ENCODE measurements at places on chromosomes 3 and 15.

GRCh38 chr3:72185549-72186399 is 400.8 kb upstream of the PROK2 start:
- DNase-seq = peak; percentile 68

DNA sequence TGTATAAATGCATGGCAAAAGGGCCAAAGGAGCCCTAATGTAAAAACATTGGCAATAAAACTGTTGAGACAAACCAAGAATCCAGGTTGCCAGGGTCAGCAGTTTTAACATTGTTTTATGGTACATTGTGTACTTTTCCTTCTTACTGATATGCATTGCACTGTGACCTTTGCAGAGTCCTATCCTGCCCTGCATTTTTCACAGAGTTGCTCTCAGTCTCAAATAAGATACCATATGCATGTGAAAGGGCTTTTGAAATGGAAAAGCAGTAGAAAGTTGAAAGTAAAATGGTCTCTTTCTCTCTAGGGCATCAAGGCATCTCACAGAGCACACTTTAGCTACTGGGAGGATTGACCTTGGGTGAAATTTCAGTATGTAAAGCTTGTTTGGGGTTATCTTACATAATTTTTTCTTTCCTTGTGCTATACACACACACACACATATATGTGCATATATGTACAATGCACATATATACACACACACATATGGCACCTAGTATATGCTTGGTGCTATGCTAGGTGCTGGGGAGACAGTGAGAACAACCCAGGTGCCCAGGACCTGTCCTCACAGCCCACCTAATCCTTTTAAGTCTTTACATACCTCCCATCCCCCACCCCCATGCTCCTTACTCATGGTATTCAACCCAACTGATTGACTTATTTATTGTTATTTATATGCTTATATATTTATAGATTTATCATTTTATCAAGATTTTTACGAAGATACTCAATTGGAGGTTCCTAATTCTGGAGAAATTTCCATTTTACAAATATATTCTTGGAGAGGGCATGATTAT is 1.2 kb upstream of the PPP2R3A start:
- no peak for DNase-seq

DNA sequence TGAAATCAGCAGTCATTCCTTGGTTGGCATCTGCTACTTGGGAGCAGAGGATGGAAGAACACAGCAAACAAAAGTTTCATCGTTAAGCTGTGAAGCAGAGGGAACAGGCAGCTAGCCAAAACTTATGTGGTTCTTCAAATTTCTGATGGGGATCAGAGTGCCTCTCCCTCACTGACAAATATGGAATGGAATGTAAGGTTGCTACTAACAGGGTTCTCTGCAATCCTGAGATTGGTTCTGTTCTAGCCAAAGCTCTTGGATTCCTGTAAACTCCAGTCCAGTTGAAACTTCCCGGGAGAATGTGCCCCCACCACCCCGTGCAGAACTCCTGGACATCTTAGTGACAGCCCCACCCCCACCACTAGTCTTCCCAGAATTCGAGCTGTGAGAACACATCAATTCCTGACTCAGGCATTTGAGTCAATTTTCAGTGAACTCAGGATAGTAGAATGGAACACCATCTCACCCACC is 55.9 kb upstream of the PHLDB2 start:
- peak; percentile 97 for DNase-seq

GRCh38 chr3:58333206-58334012 is 717 bp downstream of the PXK start:
- DNase-seq = peak; percentile 51

- no peak for DNase-seq
These were observed 19.0 kb downstream of the MAPK6 start for GRCh38 chr15:52037889-52038505.

DNA sequence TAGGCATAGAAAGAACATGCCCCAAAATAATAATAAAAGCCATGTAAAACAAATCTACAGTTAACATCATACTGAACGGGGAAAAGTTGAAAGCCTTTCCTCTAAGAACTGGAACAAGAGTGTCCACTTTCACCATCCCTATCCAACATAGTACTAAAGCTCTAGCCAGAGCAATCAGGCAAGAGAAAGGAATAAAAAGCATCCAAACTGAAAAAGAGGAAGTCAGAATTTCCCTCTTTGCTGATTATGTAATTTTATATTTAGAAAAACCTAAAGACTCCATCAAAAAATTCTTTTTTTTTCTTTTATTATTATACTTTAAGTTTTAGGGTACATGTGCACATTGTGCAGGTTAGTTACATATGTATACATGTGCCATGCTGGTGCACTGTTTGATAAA is 661.6 kb upstream of the CBLB start:
- no peak for DNase-seq

DNA sequence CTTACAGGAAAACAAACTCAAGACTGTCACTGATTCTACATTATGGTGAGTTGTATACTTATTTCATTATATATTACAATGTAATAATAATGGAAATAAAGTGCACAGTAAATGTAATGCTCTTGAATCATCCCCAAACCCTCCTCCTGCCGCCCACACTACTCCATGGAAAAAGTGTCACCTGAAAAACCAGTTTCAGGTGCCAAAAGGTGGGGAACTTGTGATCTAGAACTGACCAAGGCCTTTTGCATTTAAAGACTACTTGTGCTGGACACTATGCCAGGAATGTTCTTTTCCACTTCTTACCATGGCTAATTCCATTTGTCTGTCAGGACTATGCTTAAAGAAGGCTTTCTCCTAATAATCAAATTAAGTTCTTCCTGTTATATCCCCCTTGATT is 32.3 kb downstream of the ROBO2 start:
- no peak for DNase-seq

DNA sequence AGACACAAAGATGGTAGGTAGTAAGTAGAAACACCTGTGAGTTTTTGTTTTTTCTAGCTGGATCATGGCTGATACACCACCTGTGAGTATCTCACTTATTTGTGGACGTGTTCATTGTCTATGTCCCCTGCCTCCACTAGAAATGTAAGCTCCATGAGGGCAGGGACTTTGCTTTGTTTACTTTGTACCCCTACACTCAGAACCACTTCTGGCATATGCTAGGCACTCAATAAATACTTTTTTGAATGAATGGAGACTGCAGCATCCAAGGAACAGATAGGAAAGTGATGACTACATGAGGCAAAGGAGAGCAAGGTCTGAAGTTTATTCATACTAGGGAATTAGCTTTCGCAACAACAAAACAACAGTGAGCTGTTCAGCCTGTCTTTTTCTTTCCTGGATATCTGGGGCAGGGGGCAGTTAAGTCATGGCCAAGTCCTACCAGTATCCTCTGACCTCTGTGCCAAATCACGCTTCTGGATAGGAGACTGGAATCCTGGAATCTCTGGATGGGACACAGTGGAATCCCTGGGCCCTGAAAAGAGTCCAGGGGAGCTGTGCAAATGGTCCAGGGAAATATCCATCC is 11.6 kb upstream of the EPB42 start:
- peak; percentile 11 for DNase-seq

GRCh38 chr15:29799859-29800258 is 22.4 kb downstream of the TJP1 start:
- DNase-seq = no peak

GRCh38 chr3:153429821-153430220 is 267.8 kb downstream of the RAP2B start:
- DNase-seq = no peak

DNA sequence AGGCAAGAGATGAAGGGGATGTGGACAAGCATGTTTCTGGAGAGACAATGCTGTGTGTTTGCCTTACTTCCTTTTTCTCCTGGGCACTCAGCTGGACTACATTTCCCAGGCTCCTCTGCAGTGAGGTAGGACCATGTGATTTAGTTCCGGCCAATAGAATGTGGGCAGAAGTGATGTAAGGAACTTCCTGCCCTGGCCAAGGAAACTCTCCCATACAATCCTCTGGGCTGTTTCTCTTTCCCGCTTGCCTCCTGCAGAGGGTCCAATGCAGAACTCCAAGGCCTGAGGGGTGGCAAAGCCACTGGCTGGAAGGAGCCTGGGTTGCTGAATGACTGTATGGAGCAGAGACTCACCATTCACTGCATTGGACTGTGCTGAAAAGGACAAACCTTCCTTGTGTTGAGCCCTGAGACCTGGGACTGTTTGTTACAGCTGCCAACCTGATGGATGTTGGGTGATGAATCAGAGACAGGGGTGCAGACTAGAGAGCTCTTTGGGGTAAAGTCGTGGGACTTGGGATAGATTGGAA is 82.7 kb upstream of the SLC6A6 start:
- DNase-seq = peak; percentile 80

- DNase-seq = peak; percentile 13
These were observed 552.8 kb downstream of the MAGI1 start for GRCh38 chr3:65485826-65486469.

DNA sequence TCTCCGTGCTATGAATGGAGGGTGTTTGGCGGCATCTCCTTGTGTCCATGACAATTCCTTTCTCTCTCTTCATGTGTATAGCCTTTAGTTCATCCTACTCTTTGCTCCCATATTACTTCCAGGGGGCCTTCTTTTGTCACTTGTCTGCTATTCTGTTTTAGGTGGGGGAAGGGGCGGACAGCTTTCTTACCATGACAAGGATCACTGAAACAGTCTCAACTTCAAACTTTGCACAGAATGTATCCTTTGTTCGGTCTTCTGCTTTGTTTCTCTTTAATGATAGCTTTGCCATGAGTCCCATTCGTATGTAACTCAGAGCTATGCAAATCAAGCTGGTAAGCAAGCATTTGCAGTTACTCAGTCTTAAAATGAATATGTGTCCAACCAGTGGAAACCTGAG is 294.2 kb downstream of the TIGIT start:
- no peak for DNase-seq

DNA sequence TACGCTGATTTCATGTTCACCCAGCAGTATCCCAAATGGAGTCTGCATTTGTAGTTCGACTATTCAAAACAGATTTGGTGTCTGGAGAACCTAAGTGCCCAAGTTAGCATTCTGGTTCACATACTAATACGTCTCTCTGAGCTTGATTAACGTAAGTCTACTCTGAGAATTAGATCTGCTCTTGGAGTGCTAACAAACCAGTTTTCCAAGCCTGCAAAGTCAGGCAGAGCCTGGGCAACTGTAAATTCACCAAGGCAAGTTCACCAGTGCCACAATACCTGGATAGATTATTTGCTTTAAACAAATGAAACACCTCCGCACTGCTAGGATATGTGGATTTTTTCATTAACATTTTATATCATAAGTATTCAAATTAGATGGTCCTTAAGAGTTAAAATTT is 912.6 kb downstream of the ROBO1 start:
- DNase-seq = no peak

DNA sequence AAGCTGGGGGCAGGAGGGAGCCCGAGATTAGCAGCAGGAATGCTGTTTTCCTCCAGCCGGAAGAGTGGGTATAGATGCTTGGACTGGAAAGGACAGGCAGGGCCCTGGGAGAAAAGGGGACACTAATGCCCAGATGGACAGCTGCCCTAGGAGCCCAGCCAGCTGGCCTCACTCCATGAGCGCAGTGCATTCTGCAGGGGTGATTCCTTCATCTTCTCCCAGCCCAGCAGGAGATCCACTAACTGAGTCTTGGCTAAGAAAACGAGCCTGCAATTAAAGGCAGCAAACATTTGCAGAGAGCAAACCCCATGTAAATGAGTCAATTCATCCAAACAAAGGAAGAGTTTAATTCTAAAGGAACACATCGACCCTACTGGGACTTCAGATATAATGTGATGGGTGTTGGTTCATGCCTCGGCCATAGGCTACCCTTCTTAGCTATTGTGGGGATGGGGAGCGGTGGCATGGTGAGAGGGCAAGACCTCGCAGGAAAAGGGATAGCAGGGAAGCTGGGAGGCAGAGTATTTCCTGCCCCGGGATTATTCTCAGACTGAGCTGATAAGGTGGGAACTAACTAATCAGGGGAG is 13.3 kb upstream of the MINAR1 start:
- DNase-seq = peak; percentile 49

DNA sequence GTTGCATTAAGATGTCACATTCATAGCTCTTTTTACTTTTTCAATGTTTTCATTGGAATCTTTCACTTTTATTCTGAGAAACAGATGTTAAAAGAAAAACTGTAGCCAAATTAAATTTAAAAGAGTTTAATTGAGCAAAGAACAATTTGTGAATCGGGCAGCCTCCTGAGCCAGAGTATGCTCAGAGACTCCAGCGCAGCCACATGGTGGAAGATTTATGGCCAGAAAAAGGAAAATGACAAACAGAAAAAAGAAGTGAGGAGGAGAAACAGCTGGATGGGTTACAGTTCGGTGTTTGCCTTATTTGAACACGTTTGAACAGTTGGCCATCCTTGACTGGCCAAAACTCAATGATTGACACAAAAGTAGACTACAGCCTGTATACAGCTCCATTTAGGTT is 33.8 kb upstream of the RAB11A start:
- no peak for DNase-seq

- no peak for DNase-seq
These were observed 10.1 kb downstream of the CEMIP start for GRCh38 chr15:80789296-80789695.

DNA sequence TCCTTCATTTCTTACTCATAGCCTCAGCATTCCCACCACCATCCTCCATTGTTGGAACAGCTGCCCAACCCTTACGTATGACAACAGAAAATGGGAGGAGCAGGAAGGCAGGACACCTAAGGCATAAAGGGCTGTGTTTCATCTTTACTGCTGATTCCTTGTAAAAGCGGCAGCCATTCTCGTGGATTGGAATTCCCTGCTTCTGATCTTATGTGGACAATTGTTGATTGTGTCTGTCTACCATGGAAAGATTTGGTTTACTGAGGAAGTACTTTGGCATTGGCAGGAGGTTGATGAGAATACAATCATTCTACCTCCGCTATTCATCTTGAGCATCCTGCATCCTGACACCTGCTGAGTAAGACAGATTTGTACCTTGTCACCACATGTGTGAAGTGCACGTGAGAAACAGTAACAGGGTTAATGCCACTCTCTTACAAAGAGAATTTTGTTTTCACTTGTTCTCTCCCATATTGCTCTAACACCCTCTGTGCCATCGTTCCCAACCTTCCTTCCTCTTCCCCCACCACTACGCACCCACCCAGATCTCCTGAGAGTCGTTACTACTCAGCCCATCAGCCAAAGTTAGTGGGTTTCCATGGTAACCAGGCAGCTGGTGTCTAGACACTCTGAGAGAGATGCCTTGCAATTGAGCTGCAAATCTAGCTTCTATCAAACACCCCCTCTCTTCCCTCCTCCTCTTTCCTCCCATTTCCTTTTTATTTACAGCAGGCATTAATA is 75.7 kb downstream of the GAP43 start:
- no peak for DNase-seq

DNA sequence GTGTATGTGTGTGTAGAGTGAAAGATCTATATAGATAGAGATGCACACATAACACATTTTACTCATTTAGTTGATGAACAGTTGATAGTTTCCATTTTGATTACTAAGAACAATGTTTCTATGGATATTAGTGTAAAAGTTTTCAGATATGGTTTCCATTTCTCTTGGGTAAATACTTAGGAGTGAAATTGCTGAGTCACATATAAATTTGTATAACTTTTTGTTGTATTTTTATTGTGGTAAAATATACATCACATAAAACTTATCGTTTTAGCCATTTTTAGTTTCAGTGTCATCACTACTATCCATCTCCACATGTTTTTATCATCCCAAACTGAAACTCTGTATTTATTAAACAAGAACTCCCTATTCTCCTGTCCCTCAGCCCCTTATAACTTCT is 258.3 kb downstream of the RYR3 start:
- no peak for DNase-seq

All from choroid plexus epithelial cell (primary cell).